ENCODE measurements at places on chromosomes 12 and 14.
A peak's percentile ranks its signal among the peaks of the same experiment; 100 is the strongest.

DNA sequence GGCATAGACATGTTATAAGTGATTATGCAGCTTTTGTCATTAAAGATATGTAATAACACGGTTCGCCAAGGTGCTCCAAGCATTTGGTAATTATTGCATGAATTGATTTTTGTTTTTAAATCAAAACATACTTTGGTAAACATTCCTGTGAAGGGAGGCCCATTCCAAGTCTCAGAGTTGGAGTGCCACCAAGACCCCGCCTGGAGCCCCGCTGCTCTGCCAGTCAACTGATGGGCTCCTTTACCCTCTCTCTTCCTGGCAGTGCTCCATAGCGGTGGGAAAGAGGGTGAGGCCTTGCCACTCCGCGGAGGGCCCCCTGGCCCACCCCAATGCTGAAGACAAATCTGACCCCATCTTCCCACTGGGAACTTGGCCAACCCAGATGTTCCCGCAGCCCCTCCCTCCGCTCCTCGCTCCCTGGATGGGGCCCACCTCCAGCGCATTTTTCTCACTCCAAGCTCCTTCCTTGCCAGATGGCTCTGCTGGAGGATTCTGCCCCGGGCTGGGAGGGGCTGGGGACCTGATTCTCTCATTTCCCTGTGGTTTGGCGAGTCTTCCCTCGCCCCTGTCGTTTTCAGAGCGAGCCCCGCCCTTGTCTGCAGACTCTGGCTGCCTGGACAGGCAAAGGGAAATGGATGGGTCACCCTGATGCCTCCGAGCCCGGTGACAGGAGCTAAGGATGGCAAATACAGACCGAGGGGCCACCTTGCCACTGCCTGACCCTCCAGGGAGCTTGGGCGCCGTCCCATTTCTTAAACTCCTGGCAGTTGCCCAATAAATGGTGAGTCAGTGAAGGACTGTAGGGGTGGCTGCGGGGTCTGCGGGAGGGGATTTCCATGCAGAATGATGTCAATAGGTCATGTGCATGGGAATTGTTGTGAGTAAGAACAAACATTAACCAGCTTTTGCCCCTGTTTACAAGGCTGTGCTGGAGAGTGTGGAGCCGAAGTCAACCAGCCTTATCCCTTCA is 9.2 kb upstream of the PAPLN start:
- DNase-seq = peak; percentile 87

GRCh38 chr12:19125325-19125724 is 4.2 kb upstream of the PLEKHA5 start:
- peak; percentile 27 for DNase-seq

- DNase-seq = peak; percentile 71
Measured at GRCh38 chr12:3135522-3136461, 58.6 kb downstream of the TSPAN9 start.

DNA sequence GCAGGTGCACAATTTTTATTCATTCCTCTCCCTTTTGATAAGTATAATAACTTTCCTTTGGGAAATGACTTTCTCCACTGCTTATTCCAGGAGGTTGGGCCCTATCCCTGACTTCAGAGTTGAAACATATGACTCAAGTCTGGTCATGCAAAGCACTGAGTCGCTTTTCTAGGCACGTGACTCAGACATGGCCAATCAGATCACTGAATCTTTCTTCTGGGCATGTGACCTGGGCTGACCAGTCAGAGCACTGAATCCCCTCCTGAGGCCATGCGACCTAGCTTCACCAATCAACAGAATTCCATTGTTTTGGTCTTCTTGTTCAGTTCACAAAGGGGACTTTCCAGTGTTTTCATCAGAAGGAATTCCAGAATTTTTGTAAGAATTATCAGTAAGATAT is 377.1 kb upstream of the KITLG start:
- no peak for DNase-seq

GRCh38 chr14:24847568-24848095 is 202.3 kb downstream of the STXBP6 start:
- no peak for DNase-seq

DNA sequence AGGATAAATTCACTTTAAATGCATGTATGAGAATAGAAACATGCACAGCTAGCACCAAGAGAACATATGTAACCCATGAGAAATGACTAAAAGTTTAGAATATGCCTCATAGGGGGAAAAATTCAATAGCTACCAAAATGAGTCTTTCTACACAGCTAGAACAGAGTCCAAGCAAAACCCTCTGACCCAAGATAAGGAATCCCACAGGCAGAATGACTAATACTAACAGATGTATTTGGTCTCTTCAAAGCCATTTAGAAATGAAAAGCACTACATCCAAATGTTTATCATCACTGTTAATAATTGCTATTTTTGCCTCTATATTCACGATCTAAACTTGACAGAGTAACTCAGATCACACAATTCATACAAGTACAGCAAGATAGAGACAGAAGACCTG is 44.0 kb downstream of the KICS2 start:
- peak; percentile 89 for DNase-seq

DNA sequence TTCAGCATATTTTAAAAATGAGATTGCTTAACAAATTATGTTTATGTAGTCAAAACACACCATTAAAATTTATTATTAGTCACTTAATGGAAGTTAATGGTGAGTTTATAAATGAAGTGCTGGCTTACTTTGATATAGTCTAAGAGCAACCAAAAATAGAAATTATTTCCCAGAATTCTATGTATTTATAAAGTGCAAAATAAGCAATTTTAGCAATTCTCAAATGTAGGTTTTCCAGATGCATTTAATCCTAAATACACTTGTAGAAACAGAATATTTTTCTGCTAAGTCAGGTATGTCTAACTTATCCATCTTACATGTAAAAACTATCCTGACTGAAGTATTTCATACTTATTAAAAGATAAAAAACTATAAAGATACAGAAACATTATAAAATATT is 11.2 kb downstream of the LMO3 start:
- no peak for DNase-seq

GRCh38 chr12:51953089-51953488 is 1.6 kb downstream of the ACVR1B start:
- DNase-seq = no peak

- peak; percentile 54 for DNase-seq
Measured at GRCh38 chr12:7856516-7856915, 16.2 kb downstream of the SLC2A14 start.

DNA sequence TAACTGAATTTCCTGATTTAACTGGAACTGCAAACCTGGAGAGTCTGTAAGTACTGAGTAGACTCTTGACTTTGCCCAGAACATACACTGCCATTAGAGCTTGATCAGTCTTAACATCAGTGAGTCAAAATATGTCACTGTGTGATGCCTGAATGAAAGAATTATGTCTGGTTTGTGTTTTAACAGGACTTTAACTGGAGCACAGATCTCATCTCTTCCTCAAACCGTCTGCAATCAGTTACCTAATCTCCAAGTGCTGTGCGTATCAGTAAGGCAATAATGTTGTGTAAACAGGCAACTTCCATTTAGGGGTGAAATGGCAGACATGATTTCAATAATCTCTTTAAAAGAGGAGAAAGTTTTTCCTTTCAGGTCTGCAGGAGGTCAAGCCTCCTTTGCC is 97.0 kb downstream of the ZFC3H1 start:
- DNase-seq = no peak

- DNase-seq = no peak
Measured at GRCh38 chr14:69289811-69290520, 30.0 kb downstream of the GALNT16 start.

DNA sequence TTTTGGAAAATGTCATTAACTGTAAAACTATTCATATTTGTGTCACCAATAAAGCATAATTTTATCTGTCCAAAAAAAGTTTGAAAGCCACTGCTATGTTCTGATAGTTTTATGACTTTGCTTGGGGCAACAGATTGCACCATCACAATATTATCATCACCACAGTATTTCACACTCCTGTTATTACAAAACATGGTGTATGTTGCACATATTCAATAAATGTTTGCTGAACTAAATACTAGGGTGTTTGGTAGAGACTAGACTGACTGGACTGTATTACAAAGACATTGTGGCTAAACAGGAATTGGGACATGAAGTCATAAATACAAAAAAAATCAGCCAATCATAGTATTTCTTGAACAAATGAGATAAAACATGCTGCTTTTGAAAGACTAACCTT is 55.1 kb downstream of the PAWR start:
- DNase-seq = peak; percentile 31

DNA sequence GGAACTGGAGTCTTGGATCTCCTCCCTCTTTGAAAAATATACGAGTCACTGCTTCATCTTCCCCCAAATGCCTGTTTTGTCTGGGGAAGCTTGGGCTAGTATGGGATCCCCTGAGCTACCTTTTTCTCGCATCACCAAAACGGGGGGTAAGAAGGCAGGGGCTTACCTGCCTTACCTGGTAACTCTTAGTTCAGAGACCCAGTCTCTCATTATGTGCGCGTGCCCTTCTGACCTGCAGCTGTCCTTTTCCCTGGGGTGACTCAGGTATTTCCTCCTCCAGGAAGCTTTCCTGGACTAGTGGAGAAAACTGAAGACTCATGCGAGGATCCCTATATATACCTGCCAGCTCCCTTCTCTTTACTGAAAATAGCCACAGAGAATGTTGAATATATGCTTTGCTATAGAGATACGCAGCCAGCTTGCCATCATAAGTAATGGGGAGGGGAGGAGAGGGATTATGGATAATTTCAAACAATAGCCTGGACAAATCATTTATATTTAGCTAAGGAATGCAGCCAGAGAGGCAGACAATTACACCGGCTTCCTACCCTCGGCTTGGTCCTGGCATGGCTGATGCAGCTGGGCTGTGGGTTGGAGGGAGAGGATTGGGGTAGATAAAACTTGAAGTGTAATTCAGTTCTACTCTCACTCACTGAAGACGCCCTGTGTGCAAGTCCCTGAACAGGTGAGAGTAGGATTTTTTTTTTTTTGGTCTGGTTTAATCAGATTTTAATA is 1.1 kb downstream of the TSPAN9 start:
- no peak for DNase-seq

DNA sequence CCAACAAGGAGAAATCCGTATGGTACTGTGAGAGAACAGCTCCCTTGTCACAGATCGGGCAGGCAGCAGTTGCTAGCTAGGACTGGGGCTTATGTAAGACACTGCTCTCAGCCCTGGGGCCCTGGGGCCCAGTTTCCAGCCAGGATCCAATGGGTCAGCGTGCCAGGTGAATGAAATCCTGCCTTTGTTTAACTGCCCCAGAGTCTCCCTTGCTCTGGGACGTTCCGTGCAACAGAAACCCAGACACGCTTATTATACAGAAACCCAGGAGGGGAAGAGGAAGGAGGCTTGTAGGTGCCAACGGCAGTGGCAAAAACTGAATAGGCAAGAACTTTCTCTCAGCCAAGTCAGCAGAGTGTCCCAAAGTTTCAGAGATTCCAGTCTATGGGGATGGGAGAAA is 110.6 kb downstream of the DIO2 start:
- no peak for DNase-seq

DNA sequence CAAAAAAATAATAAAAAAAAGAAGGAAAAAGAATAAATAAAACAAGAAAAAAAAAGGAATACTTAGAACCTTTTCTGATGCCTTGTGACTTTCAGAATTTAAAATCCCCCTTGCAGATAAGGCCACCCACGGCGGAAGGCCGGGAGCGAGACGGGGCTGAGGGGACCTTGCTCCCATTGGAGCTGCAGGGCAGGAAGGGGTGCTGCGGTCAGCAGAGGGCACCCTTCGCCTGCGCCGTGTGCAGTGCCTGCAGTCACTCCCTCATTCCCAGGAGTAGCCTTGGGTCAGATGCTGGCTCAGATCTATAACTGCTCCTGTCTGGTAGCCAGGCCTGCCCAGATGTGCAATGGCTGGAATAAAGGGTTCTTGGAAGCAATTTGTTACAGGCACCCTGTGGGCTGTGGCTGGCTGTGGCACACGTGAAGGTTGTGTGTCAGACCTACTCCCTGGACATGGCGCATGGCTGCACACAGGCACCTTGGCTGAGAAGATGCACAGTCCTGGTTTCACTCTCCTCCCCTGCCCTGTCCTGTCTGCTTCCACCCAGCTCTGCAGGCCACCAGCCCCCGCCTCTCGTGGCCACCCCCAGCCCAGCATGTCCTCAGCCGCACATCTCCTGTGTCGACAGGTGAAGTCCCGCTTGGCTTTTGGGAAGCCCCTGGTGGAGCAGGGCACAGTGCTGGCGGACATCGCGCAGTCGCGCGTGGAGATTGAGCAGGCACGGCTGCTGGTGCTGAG is 13.4 kb upstream of the ALDH2 start:
- peak; percentile 41 for DNase-seq

- no peak for DNase-seq
Measured at GRCh38 chr12:114878781-114879180, 194.8 kb upstream of the TBX3 start.

DNA sequence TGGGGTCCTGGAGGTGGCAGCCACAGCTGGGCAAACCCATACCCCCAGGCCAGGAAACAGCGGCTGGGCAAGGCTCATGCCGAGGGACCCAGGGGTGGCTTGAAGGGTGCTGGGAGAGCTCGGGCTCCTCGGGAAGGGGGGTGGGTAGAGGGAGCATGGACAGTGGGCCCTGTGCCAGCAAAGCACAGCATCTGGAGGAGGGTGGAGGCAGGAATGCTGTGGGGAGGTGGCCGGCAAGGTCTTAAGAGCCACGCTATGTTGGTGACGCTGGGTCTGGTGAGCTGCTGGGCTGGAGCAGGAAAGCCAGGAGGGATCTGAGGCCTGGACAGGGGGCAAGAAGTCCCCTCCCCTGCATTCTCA is 48.2 kb upstream of the DLK1 start:
- peak; percentile 46 for DNase-seq

DNA sequence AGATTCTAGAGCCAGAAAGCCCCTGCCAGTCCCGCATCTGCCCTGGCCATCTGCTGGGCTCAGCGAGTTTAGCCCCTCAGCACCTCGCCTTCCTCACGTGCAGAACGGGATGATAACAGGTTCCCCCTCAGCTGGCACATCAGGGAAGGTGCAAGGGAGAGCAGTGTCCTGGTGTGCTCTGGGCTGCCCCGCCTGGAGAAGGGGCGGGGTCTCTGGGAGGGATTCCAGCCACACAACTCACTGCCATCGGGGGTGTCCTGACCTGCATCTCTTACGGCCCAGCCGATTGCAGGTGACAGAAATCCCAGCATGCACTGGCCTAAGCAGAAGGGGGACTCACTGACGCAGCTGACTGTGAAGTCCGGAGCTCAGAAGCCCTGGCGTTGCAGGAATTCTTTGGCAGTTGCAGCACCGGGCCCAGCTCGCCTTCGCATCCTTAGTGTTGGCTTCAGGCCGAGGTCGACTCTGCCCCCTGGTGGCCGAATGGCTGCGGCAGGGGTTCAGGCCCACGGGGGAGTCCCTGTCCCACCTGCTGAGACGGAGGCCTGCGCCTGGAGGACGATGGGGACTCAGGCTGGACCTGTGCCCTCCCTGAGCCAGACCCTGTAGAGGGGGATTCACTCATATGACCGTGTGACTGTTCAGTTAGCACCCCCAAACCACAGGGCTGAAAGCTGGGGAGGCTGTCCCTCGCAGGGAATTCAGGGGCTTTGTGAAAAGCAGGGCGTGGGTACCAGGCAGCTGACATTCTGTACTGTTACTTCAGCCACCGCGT is 178.6 kb downstream of the ADGRD1 start:
- DNase-seq = peak; percentile 70

Data from fibroblast of upper back skin (primary cell).